ENCODE measurements at places on chromosomes 5 and 9.

- no peak for DNase-seq
Measured at GRCh38 chr5:151589878-151590570, 1.1 kb downstream of the FAT2 start.

GRCh38 chr5:77355080-77355479 lies 137.0 kb downstream of the WDR41 start:
- DNase-seq, result no peak

- no peak for DNase-seq
Measured at GRCh38 chr5:84301535-84301934, 83.1 kb downstream of the EDIL3 start.

DNA sequence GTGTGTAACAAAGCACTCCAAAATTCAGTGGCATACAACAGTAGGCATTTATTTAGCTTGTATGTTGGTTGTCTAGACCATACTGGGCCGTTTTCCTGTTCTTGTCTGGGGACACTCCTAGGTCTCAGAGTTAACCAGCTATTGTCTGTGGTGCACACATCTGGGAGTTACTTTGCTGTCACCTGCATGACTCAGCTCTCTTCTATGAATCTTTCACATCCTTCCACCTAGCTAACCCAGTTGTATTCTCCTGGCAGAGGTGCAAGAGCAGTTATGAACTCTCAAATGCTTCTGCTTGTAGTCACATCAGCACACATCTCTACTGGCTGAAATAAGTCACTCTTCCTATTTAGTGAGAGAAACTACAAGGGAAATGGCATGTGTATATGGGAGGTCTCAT lies 138.1 kb downstream of the BAAT start:
- no peak for DNase-seq

GRCh38 chr9:35714123-35714522 lies 17.9 kb downstream of the TLN1 start:
- DNase-seq, result no peak

- no peak for DNase-seq
Measured at GRCh38 chr5:149363936-149364335, 6.1 kb downstream of the PCYOX1L start.

DNA sequence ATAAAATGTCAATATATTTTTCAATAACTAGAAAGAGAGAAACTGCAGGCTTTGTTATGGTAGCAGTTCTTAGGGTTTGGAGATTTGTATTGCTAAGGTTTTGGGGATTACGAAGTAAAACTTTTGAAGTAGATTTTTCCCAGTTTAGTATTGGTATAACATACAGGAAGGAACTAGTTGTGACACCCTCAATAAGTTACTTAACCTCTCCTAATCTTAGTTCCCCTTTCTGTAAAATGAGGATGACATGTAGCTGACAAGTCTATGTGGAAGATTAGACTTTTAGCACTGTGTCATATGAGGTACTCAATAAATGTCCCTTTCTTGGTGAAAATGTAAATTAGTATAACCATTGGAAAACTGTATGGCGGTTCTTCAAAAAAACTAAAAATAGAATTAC lies 73.4 kb upstream of the ATG10 start:
- DNase-seq, result no peak

GRCh38 chr5:1315709-1316587 lies 21.1 kb upstream of the TERT start:
- DNase-seq, result peak; percentile 44

GRCh38 chr5:171649075-171649401 lies 136.6 kb upstream of the SMIM23 start:
- DNase-seq, result no peak

DNA sequence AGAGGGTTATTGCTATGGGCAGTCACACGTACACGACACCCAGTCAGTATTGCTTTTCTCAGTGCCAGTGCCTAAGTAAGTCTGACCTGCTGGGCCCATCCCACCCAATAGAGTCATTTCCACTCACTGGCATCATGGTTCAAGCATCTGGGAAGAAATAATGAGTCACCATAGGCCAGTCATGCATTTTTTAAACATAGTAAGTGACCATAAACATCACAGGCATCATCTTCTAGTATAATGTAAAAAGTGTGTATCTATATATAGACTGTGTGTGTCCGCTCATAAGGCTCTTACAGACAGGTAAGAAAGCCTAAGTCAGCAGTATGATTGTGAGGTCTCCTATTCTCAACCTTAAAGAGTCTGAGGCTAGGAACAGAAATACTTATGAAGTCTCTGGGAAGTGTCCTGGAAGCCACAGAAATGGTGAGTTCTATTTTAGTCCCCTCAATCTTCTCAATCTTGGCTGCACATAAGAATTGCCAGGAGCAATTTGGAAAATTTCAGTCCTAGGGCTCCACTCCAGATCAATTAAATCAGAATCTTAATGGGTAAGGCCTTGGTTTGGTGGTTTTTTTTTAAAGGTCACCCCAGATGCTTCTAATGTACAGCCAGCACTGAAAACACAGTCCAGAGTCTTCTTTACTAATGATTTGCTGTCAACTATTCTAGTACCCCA lies 65.2 kb downstream of the ZNF366 start:
- no peak for DNase-seq

GRCh38 chr9:92780206-92780605 lies 15.6 kb upstream of the BICD2 start:
- no peak for DNase-seq

- DNase-seq, result no peak
Measured at GRCh38 chr5:140560227-140560626, 3.0 kb upstream of the SRA1 start.

GRCh38 chr9:8429157-8429556 lies 629.6 kb upstream of the DMAC1 start:
- no peak for DNase-seq

DNA sequence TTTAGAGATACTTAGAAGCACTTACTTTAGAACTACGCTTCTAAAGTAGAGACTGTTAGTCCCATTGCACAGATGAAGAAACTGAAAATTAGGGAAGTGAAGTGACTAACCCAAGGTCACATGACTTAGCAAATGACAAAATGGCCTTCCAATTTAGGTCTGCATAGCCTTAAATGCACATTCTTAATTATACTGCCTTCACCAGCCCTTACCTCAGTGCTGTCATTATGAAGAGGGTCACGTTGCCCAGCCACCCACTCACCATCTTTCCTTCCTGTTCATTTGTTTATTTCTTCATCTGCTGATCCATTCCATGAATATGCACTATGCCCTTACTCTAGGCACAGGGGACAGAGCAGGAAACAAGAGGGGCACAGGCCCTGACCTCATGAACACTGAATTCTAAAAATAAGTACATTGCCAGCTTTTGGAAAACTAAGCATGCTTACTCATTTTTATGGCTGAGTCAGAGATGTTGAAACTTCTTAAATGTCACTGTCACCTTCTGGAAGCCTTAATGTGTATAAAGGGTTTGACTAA lies 8.6 kb downstream of the HAVCR2 start:
- no peak for DNase-seq

DNA sequence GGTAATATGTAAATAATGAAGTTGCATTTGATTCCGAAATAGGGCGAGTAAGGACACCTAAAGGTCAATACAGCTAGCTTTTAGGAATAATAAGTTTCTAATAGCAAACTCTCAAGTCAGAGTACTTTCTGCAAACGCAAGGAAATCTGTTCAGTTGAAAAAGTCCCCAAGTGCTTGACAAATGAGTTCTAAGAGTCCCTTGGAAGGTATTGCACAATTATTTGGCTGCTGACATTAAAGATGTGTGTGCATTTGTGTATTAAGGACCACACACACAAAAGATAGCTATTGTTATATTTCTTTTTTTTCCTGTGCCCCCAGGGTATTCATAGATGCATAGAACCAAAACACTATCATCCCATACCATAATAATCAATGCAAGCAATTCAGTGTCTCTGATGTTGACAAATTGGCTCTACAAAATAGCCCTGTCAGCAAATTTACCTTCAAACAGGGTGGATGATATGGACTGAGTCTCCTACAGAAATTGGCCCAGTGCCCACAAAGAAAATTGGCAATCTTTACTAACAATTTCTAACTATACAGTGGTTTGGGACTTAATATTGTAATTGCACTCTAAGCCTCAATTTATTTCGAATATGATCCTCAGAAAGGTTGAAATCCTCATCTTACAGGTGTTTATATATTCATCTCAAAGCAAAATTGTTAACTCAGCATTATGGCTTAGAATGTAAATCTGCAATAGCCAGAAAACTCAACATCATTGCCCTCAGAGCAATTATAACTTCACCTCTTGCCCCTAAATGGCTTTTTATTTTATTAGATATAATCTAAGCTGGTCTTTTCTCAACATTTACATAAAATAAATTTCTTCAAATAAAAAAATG lies 827.2 kb downstream of the MAT2B start:
- no peak for DNase-seq

GRCh38 chr9:98712987-98713386 lies 4.3 kb upstream of the GABBR2 start:
- no peak for DNase-seq

GRCh38 chr5:160165137-160166068 lies 46.2 kb upstream of the PWWP2A start:
- no peak for DNase-seq

- no peak for DNase-seq
Measured at GRCh38 chr9:109304347-109304746, 16.5 kb downstream of the EPB41L4B start.

- DNase-seq, result no peak
Measured at GRCh38 chr5:157160001-157160400, 6.1 kb downstream of the GARIN3 start.

GRCh38 chr5:96431376-96432187 lies 1.5 kb downstream of the PCSK1 start:
- DNase-seq, result no peak

DNA sequence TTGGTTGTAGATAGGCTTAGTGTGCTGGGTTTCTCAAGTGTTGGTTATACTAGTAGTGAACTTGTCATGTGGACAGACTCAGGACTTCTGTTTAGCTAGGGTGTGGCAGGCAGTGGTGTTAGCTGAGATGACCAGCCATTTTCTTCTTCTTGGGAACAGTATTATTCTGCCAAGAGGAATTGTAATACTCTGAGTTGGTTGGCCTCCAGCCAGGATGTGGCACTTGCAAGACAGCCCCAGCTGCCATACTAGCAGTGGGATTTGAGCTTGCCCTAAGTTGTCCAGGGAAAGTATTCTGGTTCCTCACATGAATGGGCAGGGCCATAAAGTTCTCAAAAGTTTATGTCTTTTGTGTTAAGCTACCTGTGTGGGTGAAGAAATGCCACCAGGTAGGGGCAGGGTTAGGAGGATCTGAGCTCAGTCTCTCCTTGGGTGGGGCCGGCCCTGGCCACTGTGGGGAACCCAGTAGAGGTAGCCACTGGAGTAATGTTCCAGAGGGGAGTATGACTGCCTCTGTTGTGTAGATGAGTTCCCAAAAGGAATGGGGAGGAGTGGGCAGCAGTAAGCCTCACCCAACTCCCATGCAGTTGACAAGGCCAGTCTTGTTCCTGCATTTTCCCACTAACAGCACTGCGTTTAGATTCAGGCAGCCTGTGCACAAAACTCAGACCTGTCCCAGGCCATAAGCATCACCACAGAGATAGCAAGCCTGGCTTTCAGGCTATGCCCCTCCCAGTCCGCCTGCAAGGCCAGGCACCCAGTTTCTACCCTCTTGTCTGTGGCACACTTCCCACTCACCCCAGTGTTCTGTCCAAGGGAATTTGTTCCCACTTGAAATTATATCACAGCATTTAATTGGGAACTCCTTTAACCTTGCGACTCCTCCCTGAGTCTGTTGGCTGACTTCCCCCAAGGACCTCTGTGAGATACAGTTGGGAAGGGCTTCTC lies 250.7 kb downstream of the ANXA1 start:
- DNase-seq, result no peak

DNA sequence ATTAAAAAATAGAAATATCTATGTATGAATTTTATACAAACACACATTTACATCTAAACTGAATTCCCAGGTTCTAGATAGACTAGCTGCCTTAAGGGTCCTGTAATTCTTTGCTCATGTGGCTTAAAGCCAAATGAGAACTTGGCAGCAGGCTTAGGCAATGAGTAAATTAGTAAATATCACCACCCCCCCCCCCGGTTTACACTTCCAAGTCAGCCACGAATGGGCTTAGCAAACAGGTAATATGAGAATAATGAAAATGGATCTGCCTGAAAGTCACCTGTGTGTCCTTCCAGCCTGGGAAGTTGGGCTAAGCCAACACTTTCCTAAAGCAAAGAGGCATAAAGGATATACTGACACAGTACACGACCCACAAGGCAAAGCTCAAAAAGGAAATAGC lies 108.6 kb downstream of the KLHL3 start:
- DNase-seq, result no peak

Measured in activated effector memory CD4-positive, alpha-beta T cell treated with Interleukin-2 at 50 U/mL for 16 hours (primary cell).